Activated gamma-delta T cell treated with anti-CD3 and anti-CD28 coated beads, Interleukin-2, amount 50 U/mL, for 16 hours (primary cell): ENCODE measurements at places on chromosomes 6 and 20.

GRCh38 chr20:21398109-21399004, 1.0 kb upstream of the NKX2-4 start:
- DNase-seq = no peak

DNA sequence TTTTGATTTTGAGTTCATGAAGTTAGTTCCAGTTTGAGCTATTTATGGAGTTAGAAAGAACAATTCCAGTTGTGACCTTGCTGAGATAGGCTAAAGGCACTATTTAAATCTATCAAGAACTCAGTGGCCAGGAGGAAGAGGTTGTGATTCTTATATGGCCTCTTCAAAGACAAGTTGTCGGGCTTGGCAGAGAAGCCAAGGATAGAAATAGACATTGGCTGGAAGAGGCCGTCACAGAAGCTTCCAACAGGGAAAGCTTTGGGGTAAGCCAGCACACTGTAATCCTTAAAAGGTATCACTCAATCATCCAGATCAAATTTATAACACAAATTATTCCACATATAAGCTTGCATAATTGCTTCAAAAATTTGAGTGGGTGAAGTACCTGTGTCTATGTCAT, 286.1 kb downstream of the SYNE1 start:
- DNase-seq = no peak

- no peak for DNase-seq
These were observed 920 bp upstream of the RNF5 start for GRCh38 chr6:32177183-32177787.

DNA sequence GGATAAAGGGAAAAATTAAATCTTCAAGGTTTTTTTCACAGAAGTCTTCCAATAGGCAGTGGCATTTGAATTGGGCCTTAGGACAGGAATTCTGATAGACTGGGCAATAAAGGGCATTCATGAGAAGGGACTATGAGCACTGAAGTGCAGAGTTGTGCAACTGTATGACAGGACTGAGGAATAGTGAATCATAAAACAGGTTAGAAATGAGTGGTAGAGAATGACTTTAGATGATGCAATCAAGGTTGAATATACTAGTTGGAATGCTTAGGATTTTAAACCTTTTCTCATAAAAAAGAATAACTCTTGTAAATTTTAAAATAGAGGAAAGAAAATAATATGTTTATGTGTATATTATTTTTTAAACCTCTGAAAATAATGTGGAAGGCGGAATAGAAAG, 944.7 kb downstream of the PHF3 start:
- DNase-seq = no peak

- DNase-seq = no peak
These were observed 53.6 kb downstream of the VIP start for GRCh38 chr6:152804150-152804549.

- no peak for DNase-seq
These were observed 186.6 kb downstream of the MTHFD1L start for GRCh38 chr6:151052021-151052646.

- no peak for DNase-seq
These were observed 17.2 kb downstream of the TP53RK start for GRCh38 chr20:46671866-46672542.

- DNase-seq = no peak
These were observed 236.4 kb downstream of the NFATC2 start for GRCh38 chr20:51306081-51306480.
